Lung (tissue), 17 donors: ENCODE measurements at places on chromosomes 1 and 21. TPM values are rescaled to one million over a fixed set of nuclear protein-coding genes. Genes with fewer than 3 reads are reported as not detected.

- H3K27me3 ChIP-seq: no peaks in the 10 kb centered on the region
- no peaks in the 10 kb centered on the region for H3K36me3 ChIP-seq
- no peaks in the 10 kb centered on the region for H3K4me1 ChIP-seq
- no peak overlapping the region for H3K4me3 ChIP-seq
- no peak overlapping the region for H3K27ac ChIP-seq
Observed at GRCh38 chr1:233393084-233393840, 65.7 kb downstream of the MAP3K21 start.

The EPHA10 gene
- not detected for total RNA-seq

DNA sequence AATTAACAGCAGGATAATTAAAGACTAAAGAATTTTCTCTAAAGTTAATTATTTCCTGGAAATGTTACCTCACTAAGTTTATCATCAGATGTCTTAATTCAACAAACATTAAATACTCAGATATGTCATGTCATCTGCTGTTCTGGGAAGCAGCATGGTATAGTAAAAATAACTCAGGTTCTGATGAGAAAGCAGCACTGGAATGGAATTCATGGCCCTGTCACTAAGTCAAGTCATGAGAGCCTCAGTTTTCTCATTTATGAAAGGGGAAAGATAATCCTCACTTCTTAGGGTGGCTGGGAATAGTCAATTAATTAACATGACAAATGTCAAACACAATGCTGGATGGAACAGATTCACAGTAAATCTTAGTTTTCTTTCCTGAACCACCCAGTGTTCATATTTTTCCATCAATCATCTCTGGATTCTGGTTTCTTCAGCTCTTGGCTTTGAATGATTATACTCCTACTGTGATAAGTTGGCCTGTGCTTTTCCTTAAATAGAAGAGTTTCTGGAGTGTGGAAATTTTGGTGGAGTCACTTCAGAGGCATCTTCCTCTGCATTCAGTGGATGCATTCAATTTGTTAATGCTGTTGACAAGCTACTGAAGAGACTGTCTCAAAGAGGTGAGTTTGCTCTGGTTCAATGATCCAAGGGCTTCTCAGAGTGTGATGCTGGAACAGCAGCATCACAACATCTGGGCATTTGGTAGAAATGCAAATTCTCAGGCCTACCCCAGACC is 319.4 kb downstream of the KCNH1 start:
- H3K4me1 ChIP-seq: no peaks in the 10 kb centered on the region
- DNase-seq: no peak
- H3K36me3 ChIP-seq: no peaks in the 10 kb centered on the region

- H3K4me1 ChIP-seq: no peaks in the 10 kb centered on the region
- no peak for DNase-seq
- H3K4me3 ChIP-seq: no peak overlapping the region
- no peak overlapping the region for H3K27ac ChIP-seq
Observed at GRCh38 chr21:43618940-43619339, 40.3 kb downstream of the HSF2BP start.

- no peaks in the 10 kb centered on the region for H3K27me3 ChIP-seq
- H3K36me3 ChIP-seq: no peaks in the 10 kb centered on the region
- H3K27ac ChIP-seq: peak overlapping the region; percentile 98
- peaks cover 45% of the 10 kb centered on the region for H3K4me1 ChIP-seq
Observed at GRCh38 chr1:109388884-109389637, 8.7 kb downstream of the SORT1 start.

DNA sequence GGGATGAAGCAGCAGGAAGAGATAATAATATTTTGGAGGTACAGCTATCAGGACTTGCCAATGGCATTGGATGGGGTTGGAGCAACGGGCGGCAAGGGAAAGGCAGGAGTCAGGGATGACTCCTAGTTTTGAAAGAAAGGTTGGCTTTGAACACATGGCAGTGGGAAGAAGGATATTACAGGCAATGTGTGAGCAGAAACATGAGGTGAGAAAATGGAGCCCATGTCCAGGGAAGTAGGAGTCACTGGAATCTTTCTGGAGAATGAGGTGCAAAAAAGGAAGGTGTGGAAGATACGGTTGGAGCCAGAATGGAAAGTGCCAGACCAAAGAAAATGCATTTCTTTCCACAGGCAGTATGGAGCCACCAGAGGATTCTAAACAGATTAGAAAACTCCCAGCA is 288.5 kb upstream of the KAZN start:
- no peaks in the 10 kb centered on the region for H3K36me3 ChIP-seq
- H3K4me3 ChIP-seq: no peak overlapping the region
- peak; percentile 58 for DNase-seq
- no peaks in the 10 kb centered on the region for H3K4me1 ChIP-seq
- no peak overlapping the region for H3K27ac ChIP-seq
- H3K27me3 ChIP-seq: no peaks in the 10 kb centered on the region

GRCh38 chr1:67683316-67683715 is 1.7 kb upstream of the GADD45A start:
- no peaks in the 10 kb centered on the region for H3K27me3 ChIP-seq
- DNase-seq: no peak
- no peaks in the 10 kb centered on the region for H3K36me3 ChIP-seq

DNA sequence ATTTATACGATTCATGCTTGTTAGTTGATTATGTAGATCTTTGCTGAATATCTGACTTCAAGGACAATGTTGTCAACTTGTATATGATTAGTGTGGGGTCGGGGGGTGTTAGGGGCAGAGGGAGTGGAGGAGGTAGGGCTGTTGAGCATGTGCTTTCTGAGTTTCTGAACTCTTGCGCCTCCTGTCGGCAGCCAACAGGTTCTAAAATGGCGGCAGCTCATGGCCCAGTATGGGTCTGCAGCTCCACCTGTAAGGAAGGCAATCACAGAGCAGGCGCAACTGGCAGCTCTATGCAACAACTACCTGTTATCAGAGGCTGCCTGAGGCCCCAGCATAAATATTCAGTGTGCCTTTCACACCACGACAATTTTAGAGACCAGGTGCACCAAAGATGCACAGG is 205.8 kb upstream of the PLXNA2 start:
- H3K4me3 ChIP-seq: no peak overlapping the region
- no peaks in the 10 kb centered on the region for H3K4me1 ChIP-seq
- no peaks in the 10 kb centered on the region for H3K27me3 ChIP-seq
- H3K36me3 ChIP-seq: no peaks in the 10 kb centered on the region
- no peak for DNase-seq

The RGS13 gene
- 0.48 TPM for total RNA-seq

- no peaks in the 10 kb centered on the region for H3K36me3 ChIP-seq
- H3K27me3 ChIP-seq: no peaks in the 10 kb centered on the region
- H3K4me3 ChIP-seq: no peak overlapping the region
- H3K27ac ChIP-seq: no peak overlapping the region
Observed at GRCh38 chr1:220928320-220928719, 49.1 kb downstream of the HLX start.

DNA sequence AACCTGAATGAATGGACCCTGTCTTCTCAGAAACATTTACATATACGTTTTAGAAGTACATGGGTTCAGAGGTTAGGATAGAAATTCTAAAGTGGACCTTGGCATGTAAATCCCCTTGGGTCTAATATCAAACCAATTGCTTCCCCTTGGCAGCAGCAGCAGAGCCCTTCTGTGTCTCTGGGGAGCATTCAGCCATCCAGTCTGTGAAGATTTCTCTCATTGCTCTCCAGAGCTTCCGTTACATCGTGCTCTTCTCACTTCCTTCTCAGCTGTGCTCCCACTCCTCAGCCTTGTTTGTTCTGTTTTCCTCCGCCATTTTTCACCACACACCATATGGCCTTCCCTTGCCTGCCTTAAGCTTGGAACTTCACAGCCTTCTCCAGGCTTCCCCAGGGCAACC is 61.5 kb upstream of the ATP1B1 start:
- H3K4me3 ChIP-seq: no peak overlapping the region
- no peaks in the 10 kb centered on the region for H3K36me3 ChIP-seq
- no peak for DNase-seq

DNA sequence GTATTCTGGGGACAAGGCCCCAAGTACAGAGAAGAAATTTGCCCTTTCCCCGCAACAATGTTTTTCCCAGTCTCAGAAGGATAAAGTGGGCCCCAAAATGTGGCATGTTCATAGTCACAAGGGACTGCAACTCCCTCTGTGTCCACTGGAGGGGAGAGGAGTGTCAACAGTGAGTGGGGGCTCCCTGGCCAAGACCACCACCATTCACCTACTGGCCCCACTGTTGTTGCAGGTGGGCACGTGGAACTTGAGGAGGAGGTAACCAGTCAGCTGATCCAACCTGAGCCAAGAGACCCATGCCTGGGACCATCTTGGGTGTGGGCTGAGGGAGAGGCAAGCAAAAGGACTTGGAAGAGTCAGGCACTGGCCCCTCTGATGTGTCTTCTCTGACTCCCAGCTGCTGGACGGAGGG is 777 bp downstream of the NUDT17 start:
- no peak overlapping the region for H3K4me3 ChIP-seq
- H3K4me1 ChIP-seq: no peaks in the 10 kb centered on the region
- H3K36me3 ChIP-seq: peaks cover 27% of the 10 kb centered on the region
- peak; percentile 70 for DNase-seq
- H3K27ac ChIP-seq: no peak overlapping the region

DNA sequence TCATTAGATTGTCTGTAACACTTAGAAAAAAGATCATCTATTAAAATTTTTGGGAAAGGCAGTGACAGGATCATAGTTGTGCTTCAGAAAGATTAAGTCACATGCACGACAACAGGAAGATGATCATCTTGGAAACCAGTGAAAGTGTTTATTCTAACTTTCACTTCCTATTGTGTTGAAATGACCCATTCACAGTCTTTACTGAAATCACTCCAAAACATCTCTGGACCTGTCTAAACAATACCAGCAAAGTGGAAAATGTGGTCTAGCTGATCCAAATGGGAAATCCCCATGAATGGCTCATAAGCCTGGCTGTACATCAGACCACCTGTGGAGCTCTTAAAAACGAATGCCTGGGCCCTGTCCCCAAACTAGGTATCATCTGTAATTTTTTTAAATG is 111.1 kb upstream of the ETV3 start:
- no peak overlapping the region for H3K4me3 ChIP-seq
- H3K27me3 ChIP-seq: no peaks in the 10 kb centered on the region

GRCh38 chr1:198156111-198156744 is 570 bp upstream of the NEK7 start:
- DNase-seq: peak; percentile 69
- no peaks in the 10 kb centered on the region for H3K36me3 ChIP-seq
- no peaks in the 10 kb centered on the region for H3K4me1 ChIP-seq

DNA sequence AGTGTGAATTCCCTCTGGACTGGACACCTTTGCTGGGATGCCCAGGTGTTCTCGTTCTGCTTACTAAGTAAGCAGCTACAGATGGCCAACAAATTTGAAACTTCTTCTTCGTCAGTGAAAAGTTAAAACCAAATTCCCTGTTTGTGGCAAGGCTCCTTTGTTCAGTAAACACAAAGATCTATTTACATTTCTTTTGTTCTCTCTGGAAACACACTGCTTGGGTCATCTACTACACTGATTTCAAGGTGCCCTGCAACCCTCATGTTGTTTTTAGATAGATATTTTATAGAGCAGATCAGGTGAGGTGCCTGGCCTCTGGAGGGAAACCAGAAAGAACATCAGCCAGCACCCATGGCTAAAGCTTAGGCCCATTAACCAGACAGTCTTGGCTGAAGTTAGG is 157.2 kb upstream of the UBE2U start:
- no peaks in the 10 kb centered on the region for H3K36me3 ChIP-seq
- H3K27me3 ChIP-seq: no peaks in the 10 kb centered on the region
- H3K4me1 ChIP-seq: peaks cover 4% of the 10 kb centered on the region
- DNase-seq: no peak
- H3K27ac ChIP-seq: no peak overlapping the region

The SPRR1B gene
- not detected for total RNA-seq
